ENCODE measurements at places on chromosomes 11 and 22.

- no peak for DNase-seq
Observed at GRCh38 chr11:77071077-77071476, 4.3 kb downstream of the CAPN5 start.

DNA sequence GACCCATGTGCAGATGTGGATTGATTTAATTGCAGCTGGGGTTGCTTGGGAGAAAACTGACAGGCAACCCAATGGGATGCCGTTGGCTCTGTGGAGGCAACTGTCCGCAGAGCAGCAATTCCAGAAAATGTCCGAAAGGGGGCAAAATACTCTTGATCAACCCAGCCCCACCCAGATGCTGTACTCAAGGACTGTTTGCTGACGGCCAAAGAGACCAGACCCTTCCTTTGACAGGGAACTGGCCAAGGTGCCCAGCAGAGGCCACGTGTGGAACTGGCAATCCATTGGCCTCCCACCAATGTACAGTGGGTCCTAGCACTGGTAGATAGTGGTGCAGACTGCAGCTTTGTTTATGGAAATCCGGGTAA lies 29.7 kb upstream of the KCNA4 start:
- no peak for DNase-seq

- DNase-seq = no peak
Observed at GRCh38 chr11:75270896-75271418, 30.4 kb downstream of the TPBGL start.

DNA sequence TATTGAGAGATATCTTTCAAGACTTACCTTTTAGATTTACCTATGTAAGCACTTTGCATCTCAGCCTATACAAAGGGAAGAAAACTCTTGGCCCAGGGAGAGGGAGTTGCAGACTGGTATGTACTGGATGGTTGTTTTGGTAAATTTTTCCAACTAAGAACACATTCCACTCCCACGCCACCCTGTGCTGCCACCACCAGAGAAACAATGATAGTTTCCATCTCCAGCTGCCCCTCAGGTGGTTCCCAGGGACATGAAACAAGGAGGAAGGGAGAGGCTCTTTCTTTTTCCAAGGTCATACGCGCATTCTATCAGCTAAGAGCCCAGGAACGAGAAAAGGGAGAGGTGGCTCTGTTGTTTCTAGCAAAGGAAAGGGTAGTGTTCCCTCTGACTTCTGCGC lies 34.4 kb downstream of the CCDC34 start:
- no peak for DNase-seq

DNA sequence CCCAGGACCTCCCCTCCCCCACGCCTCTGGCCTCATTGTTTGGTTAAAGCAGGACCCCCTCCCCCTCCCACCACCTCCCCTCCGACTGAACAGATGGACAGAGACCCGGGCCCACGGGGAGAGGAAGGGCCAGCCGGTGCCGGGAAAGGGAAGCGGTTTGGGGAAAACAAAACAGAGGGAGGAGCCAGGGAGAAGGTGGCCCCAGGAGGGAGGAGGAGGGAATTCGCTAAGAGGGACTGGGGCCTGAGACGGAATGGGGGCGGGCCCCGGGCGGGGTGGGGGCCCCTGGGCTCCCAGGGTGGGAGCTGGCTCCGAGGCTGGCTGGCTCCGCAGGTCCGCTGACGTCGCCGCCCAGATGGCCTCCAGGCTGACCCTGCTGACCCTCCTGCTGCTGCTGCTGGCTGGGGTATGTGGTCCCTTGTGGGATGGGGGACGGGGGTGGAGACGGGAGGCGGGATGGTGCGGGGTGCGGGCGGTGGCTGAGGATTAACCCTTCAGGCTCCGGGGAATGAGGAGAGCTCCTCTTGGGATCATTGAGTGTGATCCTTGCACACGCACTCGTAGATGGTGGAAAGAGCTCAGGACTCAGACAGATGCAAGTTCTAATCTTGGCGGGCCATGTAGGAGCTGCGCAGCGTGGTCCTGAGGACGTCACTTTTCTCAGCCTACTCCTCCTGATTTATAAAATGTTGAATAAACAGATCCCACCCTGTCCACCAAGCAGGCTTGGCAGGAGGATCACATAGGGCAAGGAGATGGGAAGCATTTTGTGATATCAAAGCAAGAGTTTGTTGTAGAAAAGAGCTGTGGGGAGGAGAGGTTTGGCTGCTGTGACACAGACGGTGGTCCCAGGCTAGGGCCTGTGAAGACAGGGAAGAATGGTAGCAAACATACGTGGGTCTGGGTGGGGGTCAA lies 688 bp downstream of the SERPING1 start:
- peak; percentile 17 for DNase-seq

- DNase-seq = no peak
Observed at GRCh38 chr22:19448076-19448607, 631 bp upstream of the C22orf39 start.

- DNase-seq = no peak
Observed at GRCh38 chr11:35295751-35296150, 123.6 kb downstream of the SLC1A2 start.

- no peak for DNase-seq
Observed at GRCh38 chr11:134674974-134675373, 262.9 kb upstream of the B3GAT1 start.

DNA sequence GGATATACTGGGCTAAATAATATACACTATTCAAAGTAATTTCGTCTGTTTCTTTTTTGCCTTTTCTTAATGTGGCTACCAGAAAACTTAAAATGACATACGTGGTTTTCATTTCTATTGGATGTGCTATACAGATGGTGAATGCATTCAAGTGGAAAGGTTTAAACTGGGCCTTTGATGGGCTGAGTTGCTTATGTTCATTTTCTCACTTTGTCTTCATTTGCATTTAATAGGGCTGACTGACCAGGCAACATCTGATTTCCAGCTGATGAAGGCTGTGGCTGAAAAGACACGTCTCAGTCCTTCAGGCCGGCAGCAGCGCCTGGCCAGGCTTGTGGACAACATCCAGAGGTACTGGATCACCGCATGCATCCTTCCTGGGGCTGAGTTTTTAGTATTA lies 27.9 kb downstream of the PIWIL4 start:
- DNase-seq = no peak

GRCh38 chr11:20397281-20397680 lies 9.8 kb downstream of the PRMT3 start:
- DNase-seq = peak; percentile 15

DNA sequence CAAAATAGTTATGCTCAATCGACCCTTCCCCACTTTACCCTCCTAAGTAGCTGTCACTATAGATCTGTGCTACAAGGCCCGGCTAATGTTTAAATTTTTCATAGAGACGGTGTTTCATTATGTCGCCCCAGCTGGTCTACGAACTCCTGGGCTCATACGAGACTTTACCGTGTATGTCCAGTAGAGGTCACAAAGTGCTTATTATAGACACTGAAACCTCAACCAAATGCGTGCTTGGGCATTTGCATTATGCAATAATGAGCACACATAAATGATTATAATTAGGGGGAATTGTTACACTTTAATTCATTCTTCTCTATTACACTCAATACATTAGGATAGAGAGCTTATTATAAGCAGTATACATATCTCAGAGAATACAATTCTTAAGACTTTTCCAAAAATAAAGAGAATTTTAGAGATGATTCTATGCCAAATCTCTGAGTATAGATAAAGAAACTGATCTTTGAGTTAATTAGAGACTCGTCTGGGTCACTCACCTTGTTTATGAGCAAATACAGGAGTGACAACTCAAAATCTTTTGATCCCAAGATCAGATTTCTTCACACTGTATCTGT lies 12.5 kb upstream of the MRPL16 start:
- no peak for DNase-seq

DNA sequence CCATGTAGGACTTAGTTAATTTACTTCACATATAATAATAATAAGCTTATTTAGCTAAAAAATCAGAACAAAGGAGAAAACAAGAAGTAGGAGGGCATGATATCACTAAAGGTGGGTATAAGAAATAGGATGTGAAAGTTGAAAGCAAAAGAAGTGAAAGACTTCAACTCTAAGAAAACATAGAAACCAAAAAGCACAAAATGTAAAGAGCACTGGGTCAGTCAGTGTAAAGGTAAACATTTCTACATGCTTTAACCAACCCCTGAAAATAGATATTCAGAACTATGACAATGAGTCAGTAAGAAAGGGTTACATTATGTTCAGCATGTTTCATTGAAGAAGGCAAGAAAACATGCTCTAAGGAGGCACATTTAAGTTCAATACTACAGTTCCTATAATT lies 298.8 kb downstream of the SWAP70 start:
- DNase-seq = no peak

DNA sequence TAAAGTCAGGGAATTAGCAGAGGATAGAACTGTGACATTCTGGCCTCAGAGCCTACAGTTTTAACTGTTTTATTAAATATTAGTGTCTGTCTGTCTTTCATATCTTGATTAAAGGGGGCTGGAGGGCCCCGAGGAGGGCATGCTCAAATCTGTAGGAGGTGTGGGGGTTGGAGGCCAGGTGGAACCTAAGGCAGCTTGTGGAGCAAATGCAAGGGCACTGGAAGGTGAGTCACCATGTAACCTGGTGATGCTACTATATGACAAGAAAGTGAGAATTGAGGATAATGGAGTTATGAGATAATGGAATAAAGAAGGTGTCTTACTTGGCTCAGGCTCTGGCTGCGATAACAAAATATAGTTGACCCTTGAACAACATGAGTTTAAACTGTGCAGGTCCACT lies 27.3 kb upstream of the TMEM86A start:
- no peak for DNase-seq

DNA sequence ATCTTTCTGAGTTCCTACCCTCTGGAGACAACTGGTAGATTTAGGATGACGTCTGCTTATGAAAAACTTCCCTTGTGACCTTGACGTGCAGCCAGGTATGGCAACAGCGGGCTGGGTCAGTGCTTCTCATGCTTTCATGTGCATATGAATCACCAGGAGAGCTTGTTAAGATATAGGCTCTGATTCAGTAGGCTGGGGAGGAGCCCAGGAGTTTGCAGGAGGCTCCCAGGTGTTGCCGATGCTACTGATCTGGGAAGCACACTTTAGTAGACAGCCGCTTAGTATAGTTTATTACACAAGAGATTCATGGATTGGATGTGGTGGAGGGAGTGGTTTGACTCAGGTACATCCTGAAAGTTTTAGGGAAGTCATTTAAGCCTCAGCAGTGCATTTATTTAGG lies 23.8 kb downstream of the DIXDC1 start:
- DNase-seq = no peak

GRCh38 chr11:133082453-133082781 lies 449.9 kb downstream of the OPCML start:
- no peak for DNase-seq

DNA sequence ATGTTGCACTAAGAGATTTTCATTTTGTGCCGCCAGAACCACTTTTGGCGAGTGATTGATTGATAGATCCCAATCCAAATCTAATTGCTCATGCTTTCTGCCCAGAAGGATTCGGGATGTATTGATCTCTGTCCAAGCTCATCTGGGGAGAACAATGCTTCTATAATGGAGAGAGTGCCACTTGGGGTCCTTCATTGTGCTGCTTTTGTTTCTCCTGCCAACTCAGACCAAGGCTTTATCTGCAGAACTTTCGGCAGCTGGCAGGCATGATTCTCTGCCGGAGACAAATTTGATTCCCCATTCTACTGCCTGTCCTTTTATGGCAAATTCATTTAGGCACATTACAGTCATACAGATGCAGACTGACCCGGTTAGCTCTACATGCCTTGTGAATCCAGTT lies 62.9 kb upstream of the NTM start:
- DNase-seq = no peak

DNA sequence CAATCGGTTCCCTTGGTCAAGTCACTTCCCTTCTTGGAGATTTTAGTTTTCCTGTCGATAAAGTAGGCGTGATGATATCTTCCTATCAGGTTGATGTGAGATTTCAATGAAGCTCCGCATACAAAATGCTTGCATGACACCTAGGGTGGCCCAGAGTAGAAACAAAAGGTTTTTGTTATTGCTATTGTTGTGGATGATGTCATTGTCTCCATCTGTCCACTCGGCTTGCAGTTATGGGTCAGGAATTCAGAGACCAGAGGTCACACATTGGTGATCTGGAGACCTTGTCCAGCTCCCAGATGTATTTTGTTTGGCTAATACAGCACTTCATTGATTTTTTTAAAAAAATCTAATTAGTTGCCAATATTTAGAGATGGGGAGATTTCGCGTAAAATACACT lies 382.1 kb downstream of the MN1 start:
- no peak for DNase-seq

- DNase-seq = no peak
Observed at GRCh38 chr11:76560219-76560618, 110.3 kb downstream of the LRRC32 start.

GRCh38 chr11:94185416-94186084 lies 56.9 kb downstream of the PANX1 start:
- no peak for DNase-seq

- no peak for DNase-seq
Observed at GRCh38 chr11:102396708-102397563, 49.9 kb downstream of the BIRC2 start.

DNA sequence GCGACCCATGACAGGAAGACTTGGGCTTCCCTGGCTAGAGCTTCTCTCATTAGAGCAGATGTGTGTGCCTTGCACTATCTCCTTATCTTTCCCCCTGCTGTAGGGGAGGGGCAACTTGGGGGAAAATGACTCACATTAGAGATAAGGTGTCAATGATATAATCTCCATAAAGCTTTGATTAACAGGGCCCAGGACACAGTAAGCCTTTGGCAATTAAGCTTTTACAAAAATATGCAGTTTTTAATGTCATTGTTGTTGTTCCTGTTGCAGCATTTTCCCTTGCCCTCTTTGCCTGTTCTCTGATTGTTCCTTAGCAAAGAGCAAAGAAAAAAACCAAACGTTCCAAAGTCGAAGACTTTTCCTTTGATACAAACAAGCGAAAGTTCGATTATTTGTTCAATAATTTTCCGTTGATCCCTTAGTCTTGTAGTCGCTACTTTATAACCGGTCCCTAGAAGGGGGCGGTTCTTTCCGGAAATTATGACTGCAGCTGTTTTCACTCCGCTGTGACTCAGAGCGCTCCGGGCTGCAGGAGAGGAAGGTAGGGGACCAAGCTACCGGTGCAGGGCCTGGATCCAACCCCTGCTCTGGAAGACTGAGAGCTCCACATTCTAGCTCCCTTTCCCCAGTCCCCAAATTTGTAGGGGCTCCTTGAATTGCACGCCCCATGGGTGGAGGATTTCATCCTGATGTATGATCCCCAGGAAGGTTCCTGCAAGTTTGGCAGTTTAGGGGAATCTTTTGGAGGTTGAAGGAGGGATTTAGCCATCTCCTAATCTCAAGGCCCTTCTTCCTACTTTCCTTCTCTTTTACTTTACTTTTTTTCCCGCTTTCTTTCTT lies at the start of gene VWA5A:
VWA5A (plus strand) TSS at position 509 of the 840 bp plus-strand sequence. CDS start 2,062 bp downstream, outside the sequence.
- peak; percentile 69 for DNase-seq

GRCh38 chr22:32780726-32781310 lies 20.7 kb upstream of the TIMP3 start:
- DNase-seq = no peak

Measured in smooth muscle cell of the brain vasculature (primary cell).